HCT116 (cell line): ENCODE measurements at places on chromosomes 12 and 14.
A peak's percentile ranks its signal among the peaks of the same experiment; 100 is the strongest.

GRCh38 chr14:32186248-32186647 is 15.6 kb upstream of the RNU6-7 start:
- no peak for DNase-seq

DNA sequence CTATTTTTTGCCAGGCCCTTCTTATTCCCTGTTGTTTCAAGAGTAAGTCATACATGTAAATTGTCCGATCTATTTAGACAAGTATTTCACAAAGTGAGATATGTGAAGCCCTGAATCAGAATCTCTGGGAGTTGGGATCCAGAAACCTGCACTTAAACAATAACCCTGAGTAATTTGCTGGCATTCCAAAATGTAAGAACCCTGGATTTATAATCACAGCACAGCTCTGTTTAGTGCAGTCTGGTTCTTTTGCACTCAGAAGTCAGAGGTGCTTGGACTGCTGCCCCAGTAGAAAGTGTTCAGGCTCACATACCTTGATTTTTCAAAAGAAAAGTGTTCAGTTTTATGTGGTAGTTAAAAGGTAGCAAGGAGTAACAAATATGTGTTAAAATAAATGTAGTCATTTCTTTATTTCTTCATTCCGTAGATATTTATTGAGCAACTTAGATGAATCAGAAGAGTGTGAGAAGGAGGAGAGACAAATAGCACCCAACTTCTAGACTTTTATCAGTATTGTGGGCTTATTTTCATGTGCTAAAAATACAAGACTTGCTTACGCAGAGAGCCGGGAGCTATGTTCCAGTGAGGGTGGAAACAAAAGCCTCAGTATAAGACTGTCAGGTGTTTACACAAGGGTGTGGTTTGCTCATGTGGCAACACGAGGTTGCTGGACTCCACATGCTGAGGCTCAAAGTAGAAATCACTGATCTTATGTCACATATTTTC is 70.1 kb downstream of the SYNE2 start:
- peak; percentile 2 for DNase-seq

GRCh38 chr12:48025281-48025680 is 21.0 kb upstream of the COL2A1 start:
- DNase-seq, result no peak

- DNase-seq, result no peak
These were observed 435.8 kb downstream of the NRXN3 start for GRCh38 chr14:78605897-78606500.

- DNase-seq, result no peak
These were observed 51.3 kb downstream of the IQSEC3 start for GRCh38 chr12:117816-118345.

GRCh38 chr14:92987713-92988510 is 65.0 kb downstream of the CHGA start:
- DNase-seq, result no peak

GRCh38 chr14:36070031-36070719 is 106.3 kb downstream of the PTCSC3 start:
- DNase-seq, result peak; percentile 55

DNA sequence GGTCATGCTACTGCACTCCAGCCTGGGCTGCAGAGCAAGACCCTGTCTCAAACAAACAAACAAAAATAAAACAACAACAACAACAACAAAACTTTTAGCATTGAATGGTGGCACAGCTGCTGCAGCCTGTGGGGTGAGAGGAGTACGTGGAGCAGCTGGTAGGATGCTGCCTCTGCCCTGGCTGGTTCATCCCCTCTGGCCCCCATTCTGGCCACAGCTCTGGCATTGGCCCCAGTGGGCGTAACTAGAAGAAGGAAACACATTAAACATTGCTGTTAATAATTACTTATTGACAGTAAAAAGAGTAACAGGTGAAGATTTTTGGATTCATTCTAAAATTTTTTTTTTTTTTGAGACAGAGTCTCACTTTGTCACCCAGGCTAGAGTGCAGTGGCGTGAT is 28.8 kb upstream of the C2CD5 start:
- DNase-seq, result no peak

DNA sequence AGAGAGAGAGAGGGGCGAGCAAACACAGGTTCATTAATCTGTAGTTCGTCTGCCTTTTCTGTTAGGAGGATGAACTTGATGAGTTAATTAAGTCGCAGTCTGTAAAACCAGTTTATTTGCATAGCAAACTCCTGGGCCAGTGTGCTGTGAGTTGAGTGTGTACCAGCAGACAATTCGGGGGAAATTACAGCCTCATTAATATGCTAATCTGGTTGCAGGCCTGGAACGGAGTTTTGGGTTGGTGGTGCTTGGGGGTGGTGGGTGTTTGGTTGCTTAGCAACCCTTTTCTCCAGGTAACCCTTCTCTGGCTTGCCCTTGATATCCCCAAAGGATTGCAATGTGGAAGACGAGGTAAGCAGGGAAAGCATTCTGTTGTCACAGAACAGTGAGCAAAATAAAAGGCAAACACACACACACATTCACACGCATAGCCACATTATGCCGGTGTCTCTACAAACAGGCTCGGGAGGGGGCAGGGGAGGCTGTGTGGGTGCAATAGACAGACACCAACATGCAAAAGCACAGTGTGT is 29.2 kb upstream of the LHX5 start:
- no peak for DNase-seq

DNA sequence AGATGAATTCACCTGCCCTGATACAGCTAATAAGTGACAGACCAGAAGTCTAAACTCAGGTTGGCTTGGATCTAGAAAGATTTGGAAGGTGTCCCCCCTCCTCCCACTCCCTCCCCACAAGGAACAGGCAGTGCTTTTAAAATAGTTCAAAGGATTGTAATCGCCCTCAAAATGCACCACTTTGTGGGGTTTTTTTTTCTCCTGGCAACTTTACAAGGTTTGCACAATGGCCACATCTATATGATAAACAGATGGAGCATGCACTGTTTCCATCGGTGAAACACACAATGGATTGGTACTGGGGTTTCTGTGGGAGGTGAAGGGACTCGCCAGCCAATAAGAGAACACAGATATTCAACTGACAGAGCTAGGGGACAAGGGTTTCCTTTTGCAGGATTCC is 137.4 kb downstream of the LLPH start:
- no peak for DNase-seq

GRCh38 chr14:21990116-21990515 is 316.5 kb upstream of the OR4E1 start:
- no peak for DNase-seq

DNA sequence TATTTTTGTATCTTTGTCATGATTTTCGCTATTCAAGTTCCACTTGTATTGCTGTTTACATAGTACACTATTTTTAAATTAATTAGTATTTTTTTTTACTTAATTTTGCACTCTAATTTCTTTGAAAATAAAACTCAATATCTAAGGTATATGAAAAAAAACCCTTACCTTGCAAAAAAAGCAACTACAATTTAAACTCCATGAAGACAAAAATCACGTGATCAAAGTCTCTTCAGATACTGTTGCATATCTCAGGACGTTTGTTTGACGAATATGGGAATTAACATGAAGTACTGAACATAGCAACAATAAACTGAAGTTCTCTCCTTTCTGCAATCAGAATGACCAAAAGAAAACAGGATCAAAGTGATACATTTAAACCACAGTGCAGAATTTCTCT is 968.4 kb upstream of the SEL1L start:
- DNase-seq, result no peak

DNA sequence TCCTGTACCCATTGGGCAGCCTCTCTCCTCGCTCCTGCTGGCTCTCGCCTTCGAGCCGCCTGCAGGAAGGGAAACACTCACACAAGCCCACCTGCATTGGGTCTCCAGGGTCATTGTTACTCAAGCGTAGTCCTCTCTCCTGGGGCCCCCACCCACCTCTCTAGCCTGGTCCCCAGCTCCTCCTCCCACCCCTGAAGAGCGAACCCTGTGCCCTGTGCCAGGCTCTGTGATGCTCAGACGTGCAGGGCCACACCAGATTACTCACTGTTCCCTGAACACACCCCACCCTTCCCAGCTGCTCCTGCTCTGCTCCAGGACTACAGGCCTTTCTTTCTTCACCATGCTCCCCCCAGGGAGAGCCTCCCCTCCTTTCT is 88.1 kb downstream of the NINJ2 start:
- DNase-seq, result no peak

- no peak for DNase-seq
These were observed 2.3 kb downstream of the DICER1 start for GRCh38 chr14:95155045-95155444.

GRCh38 chr12:57604454-57604991 is at the start of gene DTX3:
TSS of gene DTX3 (plus strand) at chr12:57604824. CDS start at chr12:57606518, 1,694 bp downstream.
- DNase-seq, result no peak

DNA sequence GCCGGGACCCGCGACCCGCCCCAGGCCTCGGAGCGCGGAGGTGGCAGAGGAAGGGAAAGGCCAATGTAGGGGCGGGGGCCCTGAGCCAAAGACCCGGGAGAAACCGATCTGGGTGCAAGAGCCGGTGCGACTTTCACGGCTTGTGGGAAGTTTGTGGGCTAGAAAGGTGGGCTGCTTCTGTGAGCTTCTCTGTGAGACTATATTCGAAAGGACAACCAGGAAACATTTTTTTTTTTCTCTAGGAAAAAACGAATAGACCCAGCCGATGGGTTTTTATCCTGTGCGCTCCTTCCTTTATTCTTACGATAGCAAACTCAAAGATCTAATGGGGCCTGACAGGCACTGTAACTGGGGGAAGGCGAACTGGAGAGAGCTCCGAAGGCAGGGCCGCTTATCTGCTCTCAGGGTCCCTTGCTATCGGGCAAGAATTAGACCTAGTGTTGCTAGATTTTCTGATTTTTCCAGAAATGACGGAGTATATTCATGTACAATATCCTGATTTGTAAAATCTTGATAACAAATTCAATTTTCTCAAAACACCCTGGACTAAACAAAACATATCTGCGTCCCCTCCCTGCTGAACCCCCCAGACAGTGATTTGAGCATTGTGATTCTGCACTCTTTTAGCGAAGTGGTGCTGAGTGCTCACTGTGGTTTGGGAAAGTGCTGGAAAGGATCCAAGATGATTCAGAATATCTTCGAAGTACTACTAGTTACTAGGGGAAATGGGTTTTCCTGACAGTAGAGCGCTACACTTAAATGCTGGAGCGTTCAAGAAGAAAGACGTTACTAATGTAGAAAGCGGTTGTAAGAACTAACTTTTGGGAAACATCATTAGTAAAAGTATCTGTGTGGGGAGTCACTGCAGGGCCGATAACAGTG is 563 bp upstream of the STXBP6 start:
- DNase-seq, result no peak

DNA sequence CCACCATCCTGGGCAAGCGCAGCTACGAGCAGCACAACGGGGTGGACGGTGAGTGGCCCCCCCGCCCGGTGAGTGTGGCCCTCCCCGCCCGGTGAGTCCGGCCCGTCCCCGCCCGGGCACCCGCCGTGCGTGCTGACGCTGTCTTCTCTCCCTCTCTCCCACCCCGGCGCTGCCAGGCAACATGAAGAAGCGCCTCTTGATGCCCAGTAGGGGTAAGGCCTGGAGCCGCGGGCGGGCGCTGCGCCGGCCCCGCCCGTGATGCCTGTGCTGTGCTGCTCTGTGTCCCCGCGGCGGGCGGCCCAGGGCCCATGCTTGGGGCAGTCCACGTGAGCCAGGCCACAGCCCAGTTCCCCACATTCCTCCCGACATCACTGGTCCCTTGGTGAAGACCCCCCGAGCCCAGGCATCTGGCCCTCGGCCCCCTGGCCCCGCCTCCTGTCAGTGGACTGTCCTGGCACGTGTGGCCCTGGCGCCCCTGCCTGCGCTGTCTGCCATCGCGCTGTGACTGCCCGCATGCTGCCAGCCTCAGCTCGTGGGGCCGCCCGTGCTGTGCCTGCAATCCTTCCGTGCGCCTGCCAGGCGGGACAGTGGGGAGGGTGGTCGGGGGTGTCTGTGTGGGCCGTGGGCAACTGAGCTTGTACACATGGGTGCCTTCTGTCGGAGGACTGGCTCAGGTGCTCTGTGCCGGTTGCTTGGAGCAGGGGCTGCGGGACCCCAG is 7.9 kb upstream of the CRIP2 start:
- DNase-seq, result no peak

DNA sequence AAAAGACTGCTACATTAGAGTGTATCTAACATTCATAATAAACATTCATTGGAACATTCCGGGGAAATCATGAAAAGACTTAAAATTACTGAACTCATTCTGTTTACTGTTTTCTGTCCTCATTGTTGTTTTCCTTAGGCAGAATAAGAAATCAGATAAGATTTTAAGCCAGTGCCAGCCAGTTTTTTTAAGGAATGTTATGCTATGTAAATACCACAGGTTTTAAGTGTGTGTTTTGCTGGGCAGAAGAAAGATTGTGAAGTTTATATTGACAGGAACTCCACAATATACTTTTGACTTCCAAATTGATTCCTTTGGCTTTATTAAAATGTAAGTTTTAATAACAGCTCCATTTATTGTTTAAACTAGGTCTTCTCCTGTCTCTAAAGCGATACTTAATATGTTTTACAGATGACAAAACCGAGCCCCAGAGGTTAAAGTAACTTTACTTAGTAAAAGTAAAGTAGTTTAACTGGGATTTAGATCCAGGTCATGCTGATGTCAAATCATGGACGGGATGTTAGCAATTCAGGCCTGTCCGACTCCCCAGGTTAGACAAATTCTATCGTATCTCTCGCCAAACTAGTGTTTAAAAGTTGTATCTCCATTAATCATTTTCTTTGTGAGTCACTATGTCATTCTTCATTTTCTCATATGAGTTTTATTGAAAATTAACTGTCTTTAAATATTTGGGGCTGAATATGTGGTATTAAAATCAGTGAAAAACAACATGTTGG is 1.7 kb downstream of the LARP4 start:
- DNase-seq, result no peak

GRCh38 chr14:54737132-54737711 is 165.4 kb downstream of the GCH1 start:
- no peak for DNase-seq
